ENCODE measurements at places on chromosomes 16 and 17.

DNA sequence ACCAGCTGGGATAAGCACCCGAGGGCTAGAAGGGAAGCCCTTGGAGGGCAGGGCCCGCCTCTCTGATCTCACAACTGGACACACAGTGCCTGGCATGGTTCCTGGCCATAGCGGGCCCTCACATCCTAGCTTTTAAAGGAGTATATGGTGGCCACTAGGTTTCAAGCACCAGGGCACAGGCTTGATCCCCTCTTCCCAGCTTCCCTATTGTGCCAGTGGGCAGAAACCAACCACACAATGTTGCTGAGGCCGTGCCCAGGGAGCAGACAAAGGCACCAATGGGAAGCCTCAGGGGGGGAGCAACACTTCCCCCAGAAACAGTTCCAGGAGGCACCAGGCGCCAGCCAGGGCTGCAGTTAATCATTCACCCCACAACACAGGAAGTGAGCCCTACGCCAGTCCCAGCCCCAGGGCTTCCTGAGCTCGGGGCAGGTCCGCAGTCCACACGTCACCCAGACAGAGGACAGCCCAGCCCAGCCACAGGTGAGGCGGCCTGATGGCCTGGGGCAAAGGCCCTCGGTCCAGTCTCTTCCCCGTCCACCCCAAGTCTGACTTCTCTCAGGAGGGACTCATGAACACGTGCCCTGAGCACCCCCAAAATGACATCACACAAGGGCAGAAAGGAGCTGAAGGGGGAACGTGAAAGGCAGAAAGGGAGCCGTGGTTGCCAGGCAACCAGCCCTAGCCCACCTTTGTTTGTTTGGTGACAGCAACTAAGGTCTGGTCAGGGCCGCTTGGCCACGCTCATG lies 12.8 kb downstream of the SMIM5 start:
- DNase-seq: no peak

- no peak for DNase-seq
Observed at GRCh38 chr17:29837531-29837930, 92.5 kb downstream of the SSH2 start.

- DNase-seq: no peak
Observed at GRCh38 chr17:50890675-50891516, 24.7 kb upstream of the TOB1 start.

GRCh38 chr17:73787076-73788059 lies 143.1 kb upstream of the SDK2 start:
- DNase-seq: no peak

DNA sequence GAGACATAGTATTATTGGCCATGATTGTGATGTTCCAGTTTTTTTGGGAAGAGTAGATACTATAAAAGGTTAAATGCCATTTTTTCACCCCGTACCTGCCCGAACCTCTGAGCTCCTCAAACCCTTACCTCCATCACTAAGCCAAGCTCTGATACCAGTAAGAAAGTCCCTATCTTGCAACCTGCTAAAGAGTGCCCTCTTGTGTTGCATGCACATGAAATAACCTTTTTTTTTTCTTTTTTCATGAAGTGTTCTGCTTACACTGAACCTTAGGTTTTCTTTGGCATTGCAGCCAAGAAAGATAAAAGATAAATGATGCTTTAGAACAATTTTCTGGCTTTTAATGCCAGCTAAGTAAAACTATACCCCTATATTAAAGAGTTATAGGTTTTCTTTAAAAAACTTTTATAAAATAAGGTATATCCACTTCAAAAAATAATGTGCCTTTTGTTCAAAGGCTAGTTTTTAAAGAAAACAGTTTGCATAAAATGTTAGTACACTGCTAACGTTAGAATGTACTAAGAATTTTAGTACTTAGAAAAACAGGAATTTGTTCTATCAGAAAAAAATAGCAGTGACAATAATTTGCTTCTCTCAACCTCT lies 295.3 kb upstream of the PMFBP1 start:
- DNase-seq: no peak

DNA sequence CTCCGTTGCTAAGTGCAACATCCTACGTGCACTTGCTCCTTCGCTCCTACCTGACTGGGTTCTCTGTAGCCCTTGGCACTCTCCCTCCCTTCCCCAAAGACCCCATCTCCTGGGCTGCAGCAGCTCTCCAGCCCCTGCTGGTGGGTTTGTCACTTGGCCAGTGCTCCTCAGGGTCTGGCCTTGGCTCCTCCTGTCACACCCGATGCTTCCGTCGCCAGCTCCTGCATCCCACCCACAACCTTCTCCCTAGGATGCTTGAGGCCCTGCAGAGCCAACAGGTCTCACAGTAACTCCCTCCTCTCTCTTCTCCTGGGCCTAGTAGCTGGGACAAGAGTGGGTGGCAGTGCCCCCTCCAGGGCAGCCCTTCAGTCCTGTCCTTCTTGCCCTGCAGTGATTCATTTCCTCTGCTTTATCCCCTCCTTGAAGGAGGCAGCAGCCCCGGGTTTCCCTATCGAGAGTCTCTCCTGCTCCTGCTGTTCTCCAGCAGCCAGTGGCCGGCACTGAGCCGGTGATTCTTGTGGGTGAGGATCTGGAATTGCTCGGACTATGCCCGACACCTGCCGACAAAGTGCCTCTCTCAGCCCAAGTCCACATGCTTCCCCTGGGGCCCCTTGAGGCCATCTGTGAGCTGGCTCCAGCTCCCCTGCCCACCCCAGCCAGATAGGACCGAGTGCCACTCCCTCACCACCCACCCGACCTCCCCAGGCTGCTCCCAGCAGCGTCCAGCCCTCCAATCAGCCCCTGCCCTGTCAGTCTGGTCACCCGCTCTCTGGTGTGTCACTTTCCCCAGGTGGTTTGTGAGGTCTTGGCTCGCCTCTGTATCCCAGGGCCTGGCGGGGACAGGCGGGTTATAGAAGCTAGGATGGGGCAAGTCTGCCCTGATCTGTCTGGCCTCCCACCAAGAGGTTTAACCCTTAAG lies 3.8 kb downstream of the LITAFD start:
- no peak for DNase-seq

DNA sequence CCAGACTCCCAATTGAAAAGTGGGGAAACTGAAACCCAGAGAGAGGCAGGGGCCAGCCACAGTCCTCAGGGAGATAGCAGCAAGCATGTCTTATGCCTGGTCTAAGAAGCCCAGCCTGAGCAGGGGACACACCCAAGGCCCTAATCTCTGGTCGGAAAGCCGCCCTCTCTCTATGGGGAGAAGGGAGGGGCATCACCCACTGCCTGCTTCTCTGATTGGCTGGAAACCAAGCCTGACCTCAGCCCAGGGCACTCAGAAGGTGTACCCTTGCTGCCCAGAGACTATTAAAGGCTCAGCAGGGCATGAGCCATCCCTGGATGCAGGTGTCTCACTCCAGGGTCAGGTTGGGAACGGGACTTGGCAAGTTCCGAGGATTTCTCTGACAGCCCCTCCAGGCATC lies 5.7 kb upstream of the KRT13 start:
- DNase-seq: no peak

DNA sequence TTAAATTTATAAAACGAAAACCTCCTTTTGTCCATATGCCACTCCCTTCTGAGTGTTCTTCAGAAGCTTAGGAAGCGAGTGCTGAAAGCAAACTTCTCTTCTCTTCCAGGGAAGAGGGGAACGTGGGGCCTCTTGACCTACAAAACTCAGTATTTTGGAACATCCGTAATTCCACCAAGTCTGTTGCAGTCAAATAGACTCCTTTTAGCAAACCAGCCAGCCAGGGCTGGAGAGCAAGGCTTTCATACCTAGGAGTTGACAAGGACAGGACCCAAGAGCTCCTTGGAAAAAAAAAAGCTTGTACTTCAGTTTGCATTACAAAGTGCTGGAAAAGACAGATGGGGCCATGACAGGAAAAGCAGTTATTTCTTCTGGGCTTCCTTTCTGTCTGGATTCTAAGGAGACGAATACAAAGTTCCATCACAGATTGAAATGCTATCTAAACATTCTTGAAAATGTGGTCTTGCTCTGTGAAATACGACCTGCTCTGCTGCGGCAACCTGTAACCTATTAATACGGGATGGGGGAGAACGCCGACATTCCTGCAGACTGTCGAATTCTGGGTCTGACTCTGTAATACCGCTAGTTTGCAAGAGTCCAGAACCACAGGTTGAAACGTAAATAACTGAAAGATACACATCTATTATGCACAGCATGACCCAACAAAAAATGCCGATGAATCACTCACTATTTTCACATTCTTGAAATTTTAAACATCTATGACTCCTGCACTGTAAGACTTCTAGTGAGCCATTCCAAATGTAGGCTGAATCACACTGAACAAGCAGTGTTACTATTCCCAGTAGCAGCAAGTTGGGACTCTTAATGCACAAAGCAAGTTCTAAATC lies 20.6 kb downstream of the VPS53 start:
- DNase-seq: no peak

GRCh38 chr17:38889745-38890409 lies 20.0 kb downstream of the LASP1 start:
- no peak for DNase-seq

GRCh38 chr16:79599837-79600637 lies 500 bp downstream of the MAF start:
- DNase-seq: peak; percentile 25

DNA sequence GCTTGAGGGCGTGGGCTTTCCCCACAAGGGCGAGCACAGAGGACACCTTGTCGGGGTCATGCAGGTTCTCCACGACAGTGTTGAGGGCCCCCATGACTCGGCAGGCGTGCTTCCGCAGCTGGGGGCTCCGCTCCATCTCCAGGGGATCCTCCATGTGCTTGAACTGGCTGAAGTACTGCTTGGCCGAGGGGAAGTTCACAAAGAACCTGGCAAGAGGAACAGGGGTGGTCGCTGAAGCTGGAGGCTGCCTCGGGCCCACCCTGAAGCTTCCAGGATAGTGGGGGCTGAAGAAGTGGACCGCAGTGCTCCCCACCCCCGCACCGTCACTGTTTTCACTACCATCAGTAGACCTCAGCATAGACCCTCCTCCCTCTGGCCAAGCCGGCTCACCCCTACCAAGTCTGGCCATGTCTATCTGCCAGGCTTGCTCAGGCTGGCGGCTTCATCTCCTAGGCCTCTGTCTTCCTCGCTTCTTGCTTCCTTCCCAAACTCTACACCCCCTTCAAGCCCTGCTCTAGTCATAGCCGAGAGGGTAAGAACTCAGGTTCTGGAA lies 5.9 kb downstream of the CYGB start:
- no peak for DNase-seq

GRCh38 chr17:37373530-37374159 lies 2.1 kb upstream of the C17orf78 start:
- DNase-seq: peak; percentile 54

DNA sequence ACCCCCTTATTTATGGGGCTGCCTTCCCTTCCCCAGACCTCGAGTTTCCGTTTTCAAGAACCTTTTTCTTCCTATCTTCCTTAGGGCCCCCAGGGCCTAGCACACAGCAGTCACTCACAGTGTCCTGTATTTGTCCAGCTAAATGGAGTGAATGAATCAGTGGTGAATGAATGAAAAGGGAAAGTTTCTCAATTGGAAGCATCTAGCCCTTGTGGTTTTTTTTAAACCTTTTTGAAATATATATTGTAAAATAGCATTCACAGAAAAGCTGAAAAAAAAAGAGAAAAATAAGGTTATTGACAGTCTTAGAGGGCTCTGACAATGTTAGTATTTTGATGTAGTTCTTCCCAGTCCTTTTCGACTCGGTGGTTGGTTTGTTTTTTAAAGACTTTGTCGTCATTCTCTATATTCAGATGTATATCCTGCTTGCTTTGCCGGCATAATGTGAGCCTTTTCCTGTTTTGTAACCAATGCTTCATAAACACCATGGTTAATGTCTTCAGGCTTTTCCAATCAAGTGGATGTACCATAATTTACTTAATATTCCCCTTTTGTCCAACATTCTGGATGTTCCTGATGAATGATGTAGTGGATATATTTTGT lies 45.3 kb downstream of the RAI1 start:
- DNase-seq: no peak

DNA sequence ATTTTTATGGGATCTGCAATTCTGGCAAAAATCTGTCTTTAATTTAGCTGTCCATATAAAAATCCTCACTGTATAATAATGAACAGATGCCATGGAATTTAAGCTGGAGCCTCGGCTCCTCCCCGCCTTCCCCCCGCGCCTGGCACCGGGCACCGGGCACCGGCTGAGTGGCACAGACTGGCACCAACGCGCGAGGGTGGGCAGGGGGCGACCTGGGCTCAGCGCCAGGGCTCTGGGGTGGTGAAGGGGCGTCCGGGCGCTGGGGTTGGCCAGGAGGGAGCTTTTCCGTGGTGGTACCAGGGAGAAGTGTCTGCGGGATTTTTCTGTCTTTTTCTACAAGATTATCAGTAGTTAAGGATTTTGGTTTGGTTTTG lies 9.1 kb downstream of the NEUROD2 start:
- DNase-seq: no peak

DNA sequence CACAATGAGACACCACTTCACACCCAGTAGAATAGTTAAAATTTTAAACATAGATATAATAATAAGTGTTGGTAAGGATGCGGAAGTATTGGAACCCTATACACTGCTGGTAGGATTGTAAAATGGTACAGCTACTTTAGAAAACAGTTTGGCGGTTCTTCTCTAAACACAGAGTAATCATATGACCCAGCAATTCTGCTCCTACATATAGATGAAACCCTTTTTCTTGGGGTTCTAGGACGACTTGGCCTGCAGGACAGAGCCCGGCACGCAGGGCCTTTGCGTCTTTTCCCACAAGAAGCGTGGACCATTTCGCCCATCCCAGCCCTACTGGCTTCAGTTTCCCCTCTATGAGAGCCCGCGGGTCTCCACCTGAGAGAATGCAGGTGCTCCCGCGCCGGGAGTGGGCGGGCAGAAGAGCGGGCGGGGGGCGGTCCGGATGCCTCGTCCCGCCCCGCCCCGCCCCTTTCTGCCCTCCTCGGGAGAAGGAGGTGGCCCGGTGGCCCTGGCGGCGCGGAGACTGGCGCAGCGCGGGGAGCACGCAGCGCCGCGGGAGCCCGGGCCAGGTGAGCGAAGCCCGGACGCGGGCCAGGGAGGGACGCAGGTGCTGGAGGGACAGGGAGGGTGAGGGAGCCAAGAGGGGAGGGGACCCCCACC lies at the start of gene SDR42E2:
Gene SDR42E2 (plus strand): TSS at position 508 of the 657 bp plus-strand sequence. CDS start 3,077 bp downstream, outside the sequence.
- DNase-seq: peak; percentile 58

DNA sequence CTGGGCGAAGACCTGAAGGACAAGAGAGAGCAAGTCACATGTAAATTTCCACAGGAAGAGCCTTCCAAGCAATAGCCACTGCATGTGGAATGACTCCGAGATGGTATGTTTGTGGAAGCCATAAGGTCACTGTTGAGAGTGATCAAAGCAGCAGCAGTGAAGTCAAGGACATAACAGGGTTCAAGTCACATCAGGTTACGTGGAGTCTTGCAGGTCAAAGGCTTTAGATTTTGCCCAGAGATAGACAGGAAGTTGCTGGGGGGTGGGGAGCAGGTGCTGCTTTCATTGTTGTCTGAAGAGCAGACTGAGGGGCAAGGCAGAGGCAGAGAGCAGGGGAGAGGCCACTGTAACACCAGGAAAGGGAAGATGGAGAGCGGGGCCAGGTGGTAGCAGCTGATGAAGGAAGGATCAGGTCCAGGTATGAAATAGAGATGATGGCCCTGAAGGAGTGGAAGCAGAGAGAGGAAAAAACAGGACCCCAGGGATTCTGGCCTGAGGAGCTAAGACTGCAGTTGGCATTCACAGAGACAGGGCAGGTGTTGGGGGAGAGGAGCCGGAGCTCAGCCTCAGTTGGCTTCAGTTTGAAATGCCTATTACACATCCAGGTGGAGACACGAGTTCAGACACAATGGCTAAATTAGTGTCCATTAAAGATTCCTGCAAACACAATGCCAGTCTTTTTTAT lies 129.3 kb upstream of the AXIN2 start:
- no peak for DNase-seq
